ENCODE measurements at places on chromosomes 16 and 17.

DNA sequence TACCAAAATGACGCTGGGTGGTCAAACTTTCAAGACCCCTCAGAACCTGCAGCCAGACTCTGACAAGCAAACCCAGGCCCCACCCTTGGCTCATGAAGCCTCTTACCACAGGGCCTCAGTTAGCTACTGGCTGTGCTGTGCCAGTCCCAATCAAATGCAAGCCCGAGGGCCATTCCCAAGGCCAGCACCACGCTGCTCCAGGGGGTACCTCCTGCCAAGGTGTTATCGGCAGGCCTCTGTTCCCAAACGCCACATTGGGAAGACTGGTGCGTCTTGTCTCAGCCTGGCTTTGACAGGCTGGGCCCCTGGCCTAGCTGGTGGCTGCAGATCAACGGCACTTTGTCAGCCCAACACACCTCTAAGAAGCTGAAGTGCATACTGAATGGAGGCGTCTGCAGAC lies 35.8 kb upstream of the NOG start:
- DNase-seq, result no peak

DNA sequence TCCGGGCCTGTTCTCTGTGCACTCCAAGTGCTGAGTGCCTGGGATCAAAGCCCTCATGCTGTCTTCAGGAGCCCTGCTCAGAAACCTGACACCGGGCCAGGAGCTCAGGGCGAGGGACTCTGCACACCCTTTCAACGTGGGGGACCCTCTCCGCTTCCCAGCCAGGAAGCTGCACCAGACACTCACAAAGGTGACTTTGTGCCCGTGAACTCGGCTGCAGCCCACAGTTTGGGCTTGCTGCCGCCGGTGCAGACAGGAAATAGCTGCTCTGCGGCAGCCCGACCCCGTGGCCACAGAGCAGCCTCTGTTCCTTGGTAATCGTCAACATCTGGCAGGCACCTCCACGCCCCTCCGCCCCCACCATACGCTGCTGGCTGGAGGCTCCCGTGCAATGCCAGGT lies 93.4 kb upstream of the METRNL start:
- no peak for DNase-seq

DNA sequence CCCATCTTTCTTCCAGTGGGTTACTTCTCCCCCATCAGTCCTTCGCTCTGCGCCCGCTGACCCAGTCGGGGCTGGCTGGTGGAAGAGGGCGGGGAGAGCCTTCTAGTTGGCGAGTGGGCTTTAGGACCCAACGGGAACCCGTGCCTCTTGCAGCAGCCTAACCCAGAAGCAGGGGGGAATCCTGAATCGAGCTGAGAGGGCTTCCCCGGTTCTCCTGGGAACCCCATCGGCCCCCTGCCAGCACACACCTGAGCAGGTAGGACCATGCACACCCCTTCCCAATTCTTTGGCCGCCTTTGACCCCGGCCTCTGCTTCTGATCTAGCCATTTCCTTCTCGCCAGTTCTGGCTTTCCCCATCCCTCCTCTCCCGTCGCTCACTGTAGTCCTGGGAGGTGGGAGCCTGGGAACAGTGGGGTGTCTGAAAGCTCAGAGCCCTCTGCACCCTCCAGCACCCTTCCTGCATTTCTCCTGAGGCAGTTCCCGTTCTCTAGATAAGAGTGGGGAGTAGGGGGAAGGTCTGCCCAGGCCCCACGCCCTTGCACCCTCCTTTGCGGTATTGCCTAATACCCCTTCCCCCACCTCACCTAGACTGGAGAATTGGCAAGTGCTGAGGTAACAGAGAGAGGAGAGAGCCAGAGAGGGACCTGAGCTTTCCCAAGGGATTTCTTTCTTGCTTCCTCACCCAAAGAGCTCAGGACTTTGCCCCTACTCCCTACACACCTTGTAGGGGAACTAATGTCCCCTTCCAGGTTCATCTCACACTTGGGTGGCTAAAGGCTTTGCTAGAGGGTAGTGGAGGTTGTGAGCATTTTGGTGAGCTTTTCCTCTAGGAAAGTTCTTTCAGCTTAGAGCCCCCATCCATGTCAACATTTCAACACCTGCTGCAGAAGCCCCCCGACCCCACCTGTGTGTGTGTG lies at the start of gene RARA:
TSS of gene RARA (plus strand) at position 150 of the 918 bp plus-strand sequence. CDS start 22,039 bp downstream, outside the sequence.
- no peak for DNase-seq

DNA sequence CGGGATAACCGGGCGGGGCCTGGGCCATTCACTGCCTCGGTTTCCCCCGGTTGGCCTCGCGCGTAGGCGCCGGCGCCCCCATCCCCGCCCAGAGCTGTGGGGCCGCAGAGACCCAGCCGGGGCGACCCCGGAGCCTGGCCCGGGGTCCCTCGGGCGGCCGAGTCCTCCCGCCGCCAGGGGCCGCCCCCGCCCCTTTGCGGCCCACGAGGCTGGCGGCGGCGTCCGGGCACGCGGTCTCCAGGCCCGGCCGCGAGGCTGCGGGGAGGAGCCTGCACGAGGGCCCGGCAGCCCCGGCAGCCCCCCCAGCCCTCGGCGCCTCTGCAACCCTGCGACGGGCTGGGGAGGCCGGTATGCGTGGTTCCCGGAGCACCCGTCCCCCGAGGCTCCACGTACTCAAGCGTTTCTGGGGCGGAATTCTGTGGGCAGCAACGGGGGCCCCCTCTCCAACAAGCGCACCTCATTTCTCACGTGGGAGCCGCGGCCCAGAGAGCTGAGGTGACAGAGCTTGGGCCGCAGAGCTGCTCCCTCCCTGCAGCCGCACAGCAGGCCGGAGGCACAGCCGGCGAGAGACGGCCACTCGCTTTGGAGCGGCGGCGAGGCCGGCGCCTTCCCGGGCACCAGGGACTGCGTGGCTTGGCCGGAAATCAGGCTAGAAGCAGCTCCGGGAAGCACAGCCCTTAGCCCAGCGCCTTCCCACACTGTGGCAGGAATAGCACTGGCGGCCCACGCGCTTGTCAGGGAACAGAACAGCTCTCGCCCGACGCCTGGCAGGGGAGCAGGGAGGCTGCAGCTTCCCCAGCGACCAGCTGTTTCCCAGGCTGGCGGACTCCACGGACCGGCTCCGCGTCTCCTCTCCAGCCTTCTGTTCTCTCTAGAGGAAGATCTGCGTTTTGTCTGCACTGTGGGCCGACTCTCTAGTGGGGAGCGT lies 867 bp upstream of the LIMD2 start:
- no peak for DNase-seq

DNA sequence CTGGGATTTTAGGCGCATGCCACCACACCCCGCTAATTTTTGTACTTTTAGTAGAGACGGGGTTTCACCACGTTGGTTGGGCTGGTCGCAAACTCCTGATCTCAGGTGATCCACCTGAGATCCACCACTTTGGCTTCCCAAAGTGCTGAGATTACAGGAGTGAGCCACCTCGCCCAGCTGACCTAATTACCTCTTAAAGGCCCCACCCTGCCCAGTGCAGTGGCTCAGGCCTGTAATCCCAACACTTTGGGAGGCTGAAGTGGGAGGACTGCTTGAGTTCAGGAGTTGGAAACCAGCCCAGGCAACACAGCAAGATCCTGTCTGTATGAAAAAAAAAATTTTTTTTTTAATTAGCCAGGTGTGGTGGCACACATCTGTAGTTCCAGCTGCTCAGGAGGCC lies 2.9 kb upstream of the COASY start:
- DNase-seq, result peak; percentile 12

DNA sequence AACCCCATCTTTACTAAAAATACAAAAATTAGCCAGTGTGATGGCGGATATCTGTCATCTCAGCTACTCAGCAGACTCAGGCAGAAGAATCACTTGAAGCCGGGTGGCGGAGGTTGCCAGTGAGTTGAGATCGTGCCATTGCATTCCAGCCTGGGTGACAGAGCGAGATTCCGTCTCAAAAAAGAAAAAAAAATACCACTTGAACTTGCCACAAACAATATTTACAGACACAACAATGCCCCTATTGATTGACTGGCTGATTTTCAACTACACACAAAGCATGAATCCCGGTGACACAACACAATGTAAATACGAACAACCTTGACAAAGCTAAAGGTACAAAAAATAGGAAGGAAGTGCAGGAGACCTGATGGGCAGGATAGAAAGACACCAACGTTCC lies 49.3 kb downstream of the NXN start:
- DNase-seq, result no peak

GRCh38 chr17:77908501-77908900 lies 50.0 kb upstream of the TNRC6C start:
- no peak for DNase-seq

- no peak for DNase-seq
Measured at GRCh38 chr17:76775021-76775600, 37.2 kb downstream of the MFSD11 start.

- no peak for DNase-seq
Measured at GRCh38 chr17:43844241-43844640, 2.7 kb upstream of the CD300LG start.

DNA sequence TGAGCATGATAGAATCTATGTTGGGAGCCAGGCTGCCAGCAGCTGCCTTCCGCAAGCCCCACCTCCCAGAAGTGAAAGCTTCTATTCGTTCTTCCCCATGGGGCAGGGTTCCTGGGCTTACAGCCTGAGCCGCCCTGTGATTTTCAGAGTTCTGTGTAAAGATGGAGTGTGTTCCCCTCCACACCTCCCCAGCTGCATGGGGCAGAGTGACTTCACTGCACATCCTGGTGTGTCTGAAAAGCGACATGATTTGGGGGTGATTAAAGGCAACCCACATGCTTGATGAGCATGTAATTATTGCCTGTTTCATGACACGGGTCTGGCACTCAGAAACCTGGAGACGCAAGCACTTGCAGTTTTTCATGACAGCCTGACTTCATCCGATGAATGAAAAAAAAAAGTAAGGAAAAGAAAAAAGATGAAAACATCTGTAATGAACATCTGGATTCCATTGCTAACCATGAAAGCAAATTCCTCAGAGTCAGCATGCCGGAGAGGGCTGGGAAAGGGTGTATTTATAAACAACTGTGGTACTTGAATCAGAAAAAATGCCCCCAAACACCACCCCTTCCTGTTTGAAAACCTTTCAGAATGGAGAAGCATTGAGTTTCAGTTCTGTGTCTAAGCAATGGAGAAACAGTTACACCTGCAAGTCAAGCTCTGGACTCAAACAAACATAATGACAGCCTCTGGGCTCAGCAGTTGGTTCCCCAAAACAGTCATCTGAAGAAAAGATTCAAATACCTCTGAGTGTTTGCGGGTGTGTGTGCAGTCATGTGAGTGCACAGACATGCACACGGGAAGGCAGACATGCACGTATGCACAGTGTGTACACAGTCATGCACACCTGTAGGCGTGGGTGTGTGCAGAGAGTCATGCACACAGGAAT lies 266.0 kb downstream of the ENGASE start:
- DNase-seq, result no peak

DNA sequence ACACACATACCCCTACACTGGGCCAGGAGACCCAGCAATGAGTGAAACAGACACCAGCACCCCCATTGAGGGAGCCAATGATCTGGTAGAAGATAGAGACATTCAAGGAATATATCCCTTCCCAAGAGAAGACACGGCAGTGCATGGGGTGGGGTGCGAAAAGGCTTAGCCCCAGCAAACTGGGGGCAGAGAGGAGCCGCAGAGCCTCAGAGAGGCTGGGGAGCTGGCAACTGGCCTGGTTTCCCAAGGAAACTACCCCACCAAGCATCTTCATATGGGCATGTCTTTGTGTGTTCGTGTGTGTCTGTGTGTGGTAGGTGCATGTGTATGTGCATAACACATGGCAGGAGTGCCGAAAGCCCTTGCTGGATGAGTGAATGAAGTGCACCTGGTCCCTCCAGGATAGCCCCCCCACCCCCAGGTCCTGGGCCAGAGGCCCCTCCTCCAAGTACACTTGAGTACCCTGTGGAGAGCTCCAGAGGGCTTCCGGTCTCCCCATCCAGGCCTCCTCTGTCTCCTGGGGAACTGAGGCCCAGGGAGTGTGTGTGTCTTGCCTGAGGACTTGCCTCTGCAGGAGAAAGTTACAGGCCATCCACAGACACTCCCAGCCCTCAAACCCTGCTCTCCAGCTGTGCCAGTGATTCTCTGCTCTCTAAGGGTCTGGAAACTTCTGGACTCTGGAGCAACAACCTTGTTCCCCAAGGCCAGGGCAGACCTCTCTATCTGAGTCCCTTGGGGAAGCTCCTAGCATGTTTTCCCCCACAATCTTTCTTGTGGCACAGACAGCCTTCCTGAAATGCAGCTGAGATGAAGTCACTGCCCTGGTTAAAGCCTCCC lies 15.9 kb downstream of the TBX2 start:
- DNase-seq, result no peak

DNA sequence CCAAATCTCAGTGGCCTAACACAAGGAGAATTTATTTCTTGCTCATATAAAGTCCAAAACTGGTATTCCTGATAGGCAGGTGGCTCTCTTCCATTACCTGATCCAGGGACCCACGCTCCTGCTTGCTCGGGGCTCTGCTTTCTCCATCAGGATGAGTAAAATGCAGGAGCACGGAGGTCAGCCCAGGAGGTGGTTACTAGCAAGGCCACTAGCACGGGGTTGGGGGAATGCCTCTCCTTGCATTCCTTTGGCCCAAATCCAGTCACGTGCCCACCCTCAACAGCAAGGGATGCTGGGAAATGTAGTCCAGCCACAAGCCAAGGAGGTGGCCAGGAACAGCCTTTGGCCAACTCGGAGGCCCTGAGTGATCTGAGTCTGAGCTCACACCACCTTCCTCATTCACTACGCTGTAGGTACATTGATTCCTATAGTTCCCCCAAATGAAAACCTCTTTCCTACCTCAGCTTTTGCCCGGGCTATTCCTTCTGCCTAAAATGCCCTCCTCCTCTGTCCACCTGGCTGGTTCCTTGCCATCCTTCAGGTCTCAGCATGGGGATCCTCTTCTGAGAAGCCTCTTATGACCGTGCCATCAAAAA lies 38.3 kb upstream of the HAPSTR1 start:
- peak; percentile 9 for DNase-seq

- no peak for DNase-seq
Measured at GRCh38 chr16:2507052-2507659, 6.6 kb upstream of the ATP6V0C start.

GRCh38 chr16:1174477-1175357 lies 21.8 kb downstream of the CACNA1H start:
- DNase-seq, result no peak

GRCh38 chr17:2925011-2925410 lies 128.8 kb downstream of the RAP1GAP2 start:
- no peak for DNase-seq

- DNase-seq, result no peak
Measured at GRCh38 chr16:57358086-57358420, 530 bp upstream of the CCL22 start.

DNA sequence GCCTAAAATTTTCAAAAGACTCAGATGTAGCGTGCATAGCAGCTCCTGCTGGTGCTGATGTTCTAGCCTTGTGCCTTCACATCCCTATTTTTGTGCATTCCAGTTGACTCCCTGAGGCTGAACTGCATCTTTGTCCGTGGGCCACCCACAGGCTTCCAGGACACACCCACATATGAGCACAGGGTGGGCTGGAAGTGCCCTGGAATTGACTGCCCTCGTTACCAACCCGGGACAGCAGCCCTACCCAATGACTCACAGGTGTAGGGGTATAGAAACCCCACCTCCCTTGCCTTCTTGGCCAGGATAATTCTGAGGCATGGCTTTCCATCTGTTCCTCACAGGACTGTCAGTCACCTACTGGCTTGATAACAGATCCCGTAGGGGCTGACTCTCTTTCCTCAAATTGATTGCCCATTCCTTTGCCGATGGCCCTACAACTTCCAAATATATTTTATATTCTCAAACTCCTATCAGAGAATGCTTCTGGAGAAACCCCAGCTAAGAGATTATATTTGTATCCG lies 65.9 kb upstream of the CDH13 start:
- DNase-seq, result no peak

GRCh38 chr16:88744577-88745521 lies 38.5 kb downstream of the CTU2 start:
- no peak for DNase-seq

GRCh38 chr16:27251541-27252205 lies 16.9 kb downstream of the NSMCE1 start:
- DNase-seq, result no peak

GRCh38 chr17:15348021-15348420 lies 6.6 kb upstream of the TEKT3 start:
- DNase-seq, result peak; percentile 19

All from NCI-H2029 treated with DMSO at 0.1 percent for 48 hours (cell line).